Effector memory CD8-positive, alpha-beta T cell (primary cell): ENCODE measurements at places on chromosomes 2 and 18.

DNA sequence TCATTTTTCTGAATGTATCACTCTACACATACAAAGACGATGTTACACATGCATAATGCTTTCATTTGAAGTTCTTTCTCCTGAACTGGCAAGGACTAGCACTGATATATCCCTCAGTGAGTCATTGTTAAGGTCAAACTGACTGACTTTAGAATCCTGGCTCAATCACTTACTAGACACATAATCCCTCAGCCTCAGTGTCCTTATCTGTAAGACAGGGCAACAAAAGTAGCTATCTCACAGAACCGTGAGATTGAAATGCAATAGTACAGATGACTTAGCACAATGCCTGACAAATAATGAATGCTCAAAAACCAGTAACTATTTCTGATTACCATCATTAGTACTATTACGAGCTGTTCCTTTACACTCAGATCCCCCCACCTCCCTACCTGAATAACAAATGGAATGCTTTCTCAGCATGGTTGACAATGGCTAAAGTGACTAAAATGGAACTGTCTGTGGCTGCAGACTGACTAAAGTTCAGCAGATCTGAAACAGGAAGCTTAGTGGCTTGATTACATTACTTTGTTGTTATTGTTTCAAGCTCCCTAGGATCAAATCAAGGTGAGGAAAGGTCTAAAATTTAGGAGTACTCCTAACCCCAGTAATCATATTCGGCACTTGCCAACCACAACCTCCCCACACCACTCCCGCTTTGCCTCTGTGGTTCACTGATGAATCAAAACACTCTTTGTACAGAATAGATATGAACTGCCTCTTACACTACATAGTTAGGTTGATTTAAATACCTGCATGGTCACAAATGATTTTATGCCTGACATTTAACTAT lies 35.8 kb upstream of the CACNB4 start:
- no peak for DNase-seq

DNA sequence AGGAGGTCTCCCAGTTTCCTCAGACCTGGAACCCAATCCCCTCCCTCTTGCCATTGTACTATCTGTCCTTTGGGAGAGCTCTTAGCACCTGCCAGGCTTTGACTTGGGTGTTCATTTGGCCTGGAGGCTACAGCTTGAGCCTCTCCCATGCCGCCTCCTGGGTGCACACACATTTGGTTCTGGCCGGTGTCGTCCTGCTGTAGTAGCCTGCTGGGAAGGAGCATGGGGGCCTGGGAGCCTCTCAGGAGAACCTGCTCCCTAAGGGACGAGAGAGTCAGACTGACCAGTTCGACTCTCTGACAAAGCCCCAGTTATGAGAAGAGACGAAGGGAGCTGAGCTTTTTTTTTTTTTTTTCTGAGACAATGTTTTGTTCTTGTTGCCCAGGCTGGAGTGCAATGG lies 7.4 kb upstream of the SFTPB start:
- DNase-seq: no peak

DNA sequence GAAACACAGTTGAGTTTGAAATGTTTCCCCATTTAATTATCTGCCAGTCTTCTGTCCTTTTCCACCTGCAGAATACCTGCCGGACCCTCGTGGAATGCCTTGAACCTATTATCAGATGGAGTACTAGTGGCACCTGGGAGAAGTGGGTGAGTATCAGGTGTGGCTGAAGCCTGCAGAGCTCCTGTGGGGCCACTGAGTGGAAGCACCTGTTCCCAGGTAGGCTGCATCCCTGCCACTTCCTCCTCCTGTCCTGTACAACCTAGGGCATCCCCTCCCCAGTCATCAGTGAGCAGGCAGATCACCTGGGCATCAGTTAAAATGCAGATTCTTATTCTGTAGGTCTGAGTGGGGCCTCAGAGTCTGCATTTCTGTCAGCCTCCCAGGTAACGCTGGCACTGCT lies 80.8 kb upstream of the BZW1 start:
- no peak for DNase-seq

DNA sequence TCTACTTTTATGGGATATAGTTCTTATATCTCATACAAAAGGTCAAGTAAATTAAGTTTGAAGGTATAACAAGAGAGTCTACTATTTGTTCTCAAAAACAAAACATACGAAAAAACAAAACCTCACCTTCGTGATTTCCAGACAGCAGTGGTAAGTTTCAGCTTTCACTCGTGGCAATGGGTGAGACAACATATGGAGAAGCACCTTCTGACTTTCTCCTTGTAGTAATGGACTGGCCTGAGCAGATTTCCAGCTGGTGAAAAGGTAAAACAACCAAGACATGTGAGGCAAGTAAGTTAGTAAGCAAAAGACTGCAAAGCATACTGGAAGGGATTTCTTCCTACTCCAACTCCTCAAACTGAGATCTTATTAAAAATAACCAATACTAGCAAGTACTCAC lies 39.6 kb downstream of the RTTN start:
- no peak for DNase-seq

- no peak for DNase-seq
These were observed 9.9 kb downstream of the DNMT3A start for GRCh38 chr2:25331686-25332365.

- DNase-seq: peak; percentile 76
These were observed 127.3 kb downstream of the PRKCE start for GRCh38 chr2:45778720-45779171.

- DNase-seq: no peak
These were observed 123.7 kb downstream of the TNS1 start for GRCh38 chr2:217878915-217879590.

- no peak for DNase-seq
These were observed 5.4 kb downstream of the HS6ST1 start for GRCh38 chr2:128313091-128313836.

DNA sequence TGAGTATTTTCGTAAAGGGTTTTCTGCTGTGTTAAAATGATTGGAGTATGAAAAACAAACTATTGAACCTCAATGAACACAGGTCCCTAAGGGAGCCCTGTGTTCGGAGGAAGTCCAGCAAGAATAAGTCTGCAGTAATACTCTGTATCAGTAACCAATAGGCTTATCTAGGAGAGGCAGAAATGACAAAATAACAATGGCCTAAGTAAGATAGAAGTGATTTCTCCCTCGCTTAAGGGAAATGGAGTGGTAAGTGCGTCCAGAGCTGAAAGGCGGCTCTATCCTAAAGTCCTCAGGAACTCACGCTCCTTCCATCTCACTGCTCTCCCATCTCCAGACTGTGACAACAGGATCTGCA lies 29.3 kb upstream of the MFSD6 start:
- DNase-seq: no peak

GRCh38 chr18:49031511-49032188 lies 80.9 kb upstream of the SMAD7 start:
- no peak for DNase-seq

GRCh38 chr2:68196120-68196716 lies 38.5 kb downstream of the PNO1 start:
- DNase-seq: peak; percentile 55

DNA sequence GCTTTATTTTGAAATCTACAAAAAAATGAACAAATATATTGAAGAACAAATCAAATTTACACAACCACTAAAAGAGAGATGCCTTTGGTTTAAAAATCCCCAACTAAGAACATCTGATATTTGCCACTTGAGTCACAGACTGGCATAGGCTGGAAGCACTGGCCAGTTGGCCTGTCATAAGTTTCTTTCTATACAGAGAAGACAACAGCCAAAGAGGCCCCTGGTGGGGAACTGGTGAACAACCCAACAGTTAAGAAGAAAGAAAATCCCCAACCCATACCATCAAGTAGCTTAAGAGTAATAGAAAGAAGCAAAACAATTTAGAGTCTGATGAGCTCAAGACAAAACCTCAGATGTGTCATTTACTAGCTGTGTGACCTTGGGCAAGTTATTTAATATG lies 45.5 kb downstream of the OSR1 start:
- no peak for DNase-seq

DNA sequence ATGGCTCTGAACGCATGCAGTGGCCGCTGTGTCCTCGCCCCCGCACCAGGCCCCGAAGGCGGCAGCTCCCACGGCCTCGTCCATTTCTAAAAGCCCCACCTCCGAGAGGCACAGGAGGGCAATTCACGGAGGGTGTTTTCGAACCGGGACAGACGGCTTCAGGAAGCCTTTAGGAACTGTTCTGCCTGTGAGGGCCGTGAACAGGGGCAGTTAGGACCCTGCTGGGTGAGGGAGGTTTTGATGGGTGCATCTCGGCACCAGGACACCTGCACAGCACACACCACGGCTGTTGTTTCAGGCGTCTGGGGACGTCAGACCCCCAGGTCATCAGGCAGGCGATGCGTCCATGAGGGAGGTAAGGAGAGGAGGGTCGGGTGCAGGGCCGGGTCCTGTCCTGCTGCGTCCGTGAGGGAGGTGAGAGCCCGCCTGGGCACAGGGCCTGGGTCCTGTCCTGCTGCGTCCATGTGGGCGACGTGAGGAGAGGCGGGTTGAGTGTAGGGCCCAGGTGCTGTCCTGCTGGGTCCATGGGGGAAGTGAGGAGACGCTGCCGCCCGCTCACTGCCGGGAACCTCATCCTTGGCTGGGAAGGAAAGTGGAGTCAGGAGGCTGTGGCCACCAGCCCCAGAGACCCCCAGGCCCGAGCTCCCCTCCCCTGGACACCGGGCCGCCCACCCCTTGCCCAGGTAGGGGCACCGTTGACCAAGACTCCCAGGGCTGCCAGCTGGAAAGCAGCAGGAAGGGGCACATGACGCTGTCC lies 25.5 kb upstream of the KCNG2 start:
- no peak for DNase-seq

DNA sequence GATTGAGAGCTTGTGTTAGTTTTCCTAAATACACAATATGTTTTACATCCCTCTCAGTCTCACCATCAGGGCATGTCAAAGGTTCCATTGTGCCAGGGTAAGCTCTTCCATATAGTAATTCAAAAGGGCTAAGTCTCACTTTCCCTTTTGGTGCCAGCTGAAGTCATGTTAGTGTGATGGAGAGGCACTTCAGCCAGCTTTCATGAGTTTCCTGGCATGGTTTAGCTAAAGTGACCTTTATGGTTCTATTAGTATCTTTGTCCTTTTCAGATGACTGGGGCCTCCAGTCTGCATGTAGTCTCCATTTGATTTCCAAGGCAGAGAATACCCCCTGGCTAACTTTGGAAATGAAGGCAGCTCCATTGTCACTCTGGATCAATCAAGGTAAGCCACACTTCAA lies 27.2 kb downstream of the NAT8 start:
- DNase-seq: no peak

DNA sequence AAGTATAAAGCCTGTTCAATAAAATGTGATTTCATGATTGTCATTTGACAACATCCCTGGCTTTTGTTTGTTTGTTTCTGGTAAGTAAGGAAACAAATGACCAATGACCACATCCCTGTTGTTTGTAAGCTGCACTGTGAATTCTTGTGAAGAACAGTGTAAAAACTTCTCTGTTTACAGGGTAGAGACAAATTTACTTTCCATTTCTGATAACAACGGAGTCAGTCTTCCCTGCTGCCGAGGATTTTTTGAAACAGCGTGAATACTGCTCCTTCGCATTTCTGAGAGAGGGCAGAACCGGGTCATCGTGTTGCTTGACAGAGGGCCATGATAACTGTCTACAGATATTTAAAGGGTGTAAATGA lies 38.4 kb upstream of the CTAGE1 start:
- no peak for DNase-seq

- DNase-seq: no peak
These were observed 169.6 kb downstream of the FMNL2 start for GRCh38 chr2:152504618-152505017.

DNA sequence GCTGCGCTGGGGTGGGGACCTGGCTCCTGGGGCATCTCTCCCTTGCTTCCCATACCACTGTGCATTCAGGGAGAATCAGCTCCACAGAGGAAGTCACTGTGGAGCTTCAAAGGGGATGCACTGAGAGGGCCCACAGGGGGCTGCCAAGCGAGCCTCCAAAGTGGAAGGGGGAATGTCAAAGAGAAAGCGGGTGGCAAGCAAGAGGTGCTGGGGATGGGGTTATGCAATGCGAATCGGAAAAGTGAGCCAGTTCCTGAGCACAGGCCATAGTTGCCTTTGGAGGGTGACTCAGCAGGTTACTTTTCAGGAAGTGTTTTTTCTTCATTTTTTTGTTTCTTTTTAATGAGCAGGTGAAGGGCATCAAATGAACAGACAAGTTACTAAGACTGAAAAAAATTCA lies 17.6 kb downstream of the PMAIP1 start:
- DNase-seq: no peak

- no peak for DNase-seq
These were observed 122.1 kb downstream of the ARL4C start for GRCh38 chr2:234374736-234375135.

DNA sequence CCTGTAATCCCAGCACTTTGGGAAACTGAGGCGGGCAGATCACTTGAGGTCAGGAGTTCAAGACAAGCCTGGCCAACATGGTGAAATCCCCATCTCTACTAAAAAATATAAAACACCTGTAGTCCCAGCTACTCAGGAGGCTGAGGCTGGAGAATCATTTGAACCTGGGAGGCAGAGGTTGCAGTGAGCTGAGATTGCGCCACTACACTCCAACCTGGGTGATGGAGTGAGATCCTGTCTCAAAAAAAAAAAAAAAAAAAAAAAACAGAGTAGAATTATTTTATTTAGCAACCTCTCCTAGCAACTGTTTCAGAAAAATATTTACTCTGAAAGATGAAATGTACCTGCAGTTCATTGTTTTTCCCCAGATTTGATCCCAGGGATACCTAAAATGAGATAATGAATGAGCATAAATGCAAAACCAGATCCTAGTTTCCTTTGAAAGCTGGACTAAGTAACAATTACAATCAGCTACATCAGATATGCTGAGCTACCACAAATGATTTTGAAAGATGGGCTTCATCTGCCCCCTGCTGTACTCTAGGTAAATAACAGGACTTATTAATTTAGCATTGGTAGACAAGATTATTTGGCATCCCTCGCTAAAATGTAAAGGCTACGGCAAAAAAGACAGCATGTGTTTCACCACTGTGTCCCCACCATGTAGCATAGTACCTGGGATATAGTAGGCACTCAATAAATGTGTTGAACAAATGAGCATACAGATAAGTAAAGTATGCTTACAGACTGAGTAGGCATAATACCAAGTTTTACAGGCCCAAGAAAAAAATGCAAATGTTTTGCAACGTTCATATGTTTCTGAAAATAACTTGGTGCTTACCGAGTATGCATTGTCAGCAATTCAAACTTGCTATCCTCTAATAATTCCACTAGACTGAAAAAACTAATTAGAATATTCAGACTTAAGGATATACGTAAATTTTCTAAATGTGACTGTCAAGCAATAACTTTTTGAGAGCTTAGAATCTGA lies 102.5 kb downstream of the ATL2 start:
- DNase-seq: peak; percentile 7

- no peak for DNase-seq
These were observed 43.8 kb upstream of the ZNF516 start for GRCh38 chr18:76538846-76539245.

- DNase-seq: no peak
These were observed 22.6 kb downstream of the CHMP1B start for GRCh38 chr18:11873670-11874340.

DNA sequence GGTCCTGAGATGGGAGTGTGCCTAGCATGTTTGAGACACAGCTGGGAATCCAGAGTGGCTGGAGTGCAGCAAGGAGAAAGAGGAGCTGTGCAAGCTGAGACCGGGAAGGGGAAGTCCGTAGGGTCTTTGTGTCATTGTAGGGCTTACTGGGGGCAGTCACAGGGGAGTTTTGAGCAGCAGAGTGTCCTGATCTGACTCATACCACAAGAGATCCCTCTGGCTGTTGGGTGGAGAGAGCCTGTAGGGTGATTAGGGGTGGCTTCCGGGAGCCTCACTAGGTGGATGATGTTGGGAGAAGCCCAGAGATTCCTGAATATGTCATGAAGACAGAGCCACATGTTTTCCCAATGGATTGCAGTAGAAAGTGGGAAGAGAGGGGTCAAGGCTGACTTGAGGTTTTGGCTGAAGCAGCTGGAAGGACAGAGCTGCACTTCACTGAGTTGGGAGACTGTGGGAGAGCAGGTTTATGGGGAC lies 30.9 kb downstream of the FHOD3 start:
- no peak for DNase-seq
